ENCODE measurements at places on chromosomes 4 and X. TPM values are rescaled to one million over a fixed set of nuclear protein-coding genes. Genes with fewer than 3 reads are reported as not detected.

- no peak overlapping the region for H3K27ac ChIP-seq
- no peaks in the 10 kb centered on the region for H3K27me3 ChIP-seq
- no peak overlapping the region for H3K4me3 ChIP-seq
- no peaks in the 10 kb centered on the region for H3K36me3 ChIP-seq
Observed at GRCh38 chr4:113825272-113825671, 63.7 kb upstream of the CAMK2D start.

GRCh38 chr4:38572793-38573192 is 91.2 kb upstream of the KLF3 start:
- no peaks in the 10 kb centered on the region for H3K4me1 ChIP-seq
- no peaks in the 10 kb centered on the region for H3K27me3 ChIP-seq
- H3K4me3 ChIP-seq: no peak overlapping the region
- no peak for DNase-seq
- H3K27ac ChIP-seq: no peak overlapping the region
- no peaks in the 10 kb centered on the region for H3K36me3 ChIP-seq

The AWAT2 gene
- total RNA-seq: not detected

The CDKL2 gene
- 0.11 TPM for total RNA-seq

DNA sequence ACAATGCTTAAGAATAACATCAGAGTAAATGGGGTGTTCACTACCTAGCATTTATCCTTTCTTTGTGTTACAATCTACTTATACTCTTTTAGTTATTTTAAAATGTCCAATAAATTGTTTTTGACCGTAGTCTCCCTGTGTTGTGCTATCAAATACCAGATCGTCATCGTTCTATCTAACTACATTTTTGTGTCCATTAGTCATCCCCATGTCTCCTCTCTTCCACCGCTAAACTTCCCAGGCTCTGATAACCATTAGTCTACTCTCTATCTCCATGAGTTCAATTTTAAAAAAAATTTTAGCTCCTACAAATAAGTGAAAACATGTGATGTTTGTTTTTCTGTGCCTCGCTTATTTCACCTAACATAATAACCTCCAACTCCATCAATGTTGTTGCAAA is 381.9 kb downstream of the PRDM5 start:
- no peak for DNase-seq
- H3K27me3 ChIP-seq: no peaks in the 10 kb centered on the region
- no peak overlapping the region for H3K4me3 ChIP-seq

DNA sequence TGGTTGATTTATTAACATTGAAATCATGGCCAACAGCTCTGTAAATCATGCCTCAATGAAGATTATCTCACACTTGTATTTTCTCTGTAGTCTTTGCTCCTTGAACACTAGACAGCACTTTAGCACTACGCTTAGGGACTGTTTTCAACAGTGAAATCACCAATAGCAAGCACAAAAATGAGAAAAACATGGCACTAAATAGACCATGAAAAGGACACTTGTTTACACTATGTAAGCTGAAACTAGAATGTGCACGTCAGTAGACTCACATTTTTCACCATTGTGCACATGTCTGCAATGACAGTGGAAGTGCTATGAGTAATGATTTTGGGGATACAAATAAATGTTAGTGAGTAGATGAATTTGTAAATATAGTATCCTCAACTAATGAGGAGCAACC is 3.1 kb downstream of the BMP2K start:
- H3K36me3 ChIP-seq: no peaks in the 10 kb centered on the region
- peaks cover 88% of the 10 kb centered on the region for H3K4me1 ChIP-seq
- no peaks in the 10 kb centered on the region for H3K27me3 ChIP-seq
- H3K4me3 ChIP-seq: peak overlapping the region; percentile 90
- peak overlapping the region; percentile 99 for H3K27ac ChIP-seq
- no peak for DNase-seq

GRCh38 chrX:8849458-8849857 is 48.3 kb upstream of the FAM9A start:
- H3K27me3 ChIP-seq: no peaks in the 10 kb centered on the region
- no peak for DNase-seq
- no peak overlapping the region for H3K27ac ChIP-seq
- H3K4me3 ChIP-seq: no peak overlapping the region
- H3K36me3 ChIP-seq: no peaks in the 10 kb centered on the region

The PNMA6A gene
- 1.4 TPM for total RNA-seq

DNA sequence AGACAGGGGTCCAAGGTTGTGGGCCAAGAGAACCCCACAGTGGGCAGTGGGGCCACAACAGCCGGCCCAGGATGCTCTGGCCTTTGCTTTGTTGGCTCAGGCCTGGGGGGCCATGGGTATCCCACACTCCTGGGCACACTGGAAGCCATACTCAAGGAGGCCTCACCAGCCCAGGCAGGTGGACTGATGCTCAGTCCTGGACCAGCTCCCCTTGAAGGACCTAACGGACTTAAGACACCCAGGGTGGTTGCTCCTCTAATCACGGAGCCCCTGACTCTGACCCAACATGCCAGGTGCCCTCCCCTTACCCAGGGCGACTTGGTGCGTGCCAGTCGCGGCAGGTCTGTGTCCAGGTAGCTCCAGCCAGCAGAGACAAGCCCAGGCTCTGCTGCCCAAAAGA is 50.8 kb downstream of the ZFYVE28 start:
- H3K27me3 ChIP-seq: no peaks in the 10 kb centered on the region
- no peak for DNase-seq
- H3K4me1 ChIP-seq: peaks cover 41% of the 10 kb centered on the region
- H3K27ac ChIP-seq: no peak overlapping the region

The KLF8 gene
- total RNA-seq: 3.3 TPM

GRCh38 chr4:78951862-78952472 is 12.7 kb upstream of the PAQR3 start:
- H3K4me3 ChIP-seq: no peak overlapping the region
- no peak overlapping the region for H3K27ac ChIP-seq

The PABPC1L2A gene
- total RNA-seq: not detected

DNA sequence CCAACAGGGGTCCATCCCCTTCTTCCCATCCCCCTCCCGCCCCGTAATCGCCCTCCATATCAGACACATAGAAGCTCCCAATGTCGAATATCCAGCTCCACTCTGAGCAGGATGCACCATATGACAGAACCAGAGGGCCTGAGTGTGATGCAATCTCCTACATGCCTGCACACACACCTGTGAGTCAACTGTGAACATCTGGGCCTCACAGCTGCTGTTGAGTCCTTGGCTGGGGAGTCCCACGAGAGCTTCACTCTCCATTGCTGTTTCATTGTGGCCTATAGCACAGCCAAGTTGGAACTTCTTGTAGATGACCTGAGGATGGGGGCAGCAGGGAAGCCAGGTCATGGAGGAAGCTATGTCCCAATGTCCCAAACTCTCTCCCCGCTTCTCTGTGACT is 8.2 kb downstream of the SLC38A5 start:
- no peak for DNase-seq
- H3K4me1 ChIP-seq: no peaks in the 10 kb centered on the region
- H3K4me3 ChIP-seq: no peak overlapping the region
- H3K27ac ChIP-seq: no peak overlapping the region
- H3K27me3 ChIP-seq: no peaks in the 10 kb centered on the region
- H3K36me3 ChIP-seq: no peaks in the 10 kb centered on the region

The CENPVL1 gene
- not detected for total RNA-seq

DNA sequence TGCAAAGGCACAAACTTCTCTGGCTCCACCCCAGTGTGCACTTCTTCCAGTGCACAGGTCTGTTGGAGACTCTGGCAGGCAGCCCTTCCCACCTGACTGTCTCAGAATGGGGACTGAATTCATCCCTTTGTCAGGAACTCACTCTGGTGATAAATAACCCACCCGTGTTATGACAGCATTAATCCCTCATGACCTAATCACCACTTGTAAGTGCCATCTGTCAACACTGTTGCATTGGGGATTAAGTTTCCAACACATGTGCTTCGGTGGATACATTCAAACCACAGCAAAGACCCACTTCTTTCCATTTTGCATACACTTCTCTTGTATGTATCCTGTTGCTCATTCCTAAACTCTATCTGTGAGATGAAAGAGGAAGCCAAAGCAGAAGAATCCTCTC is 1002.9 kb upstream of the IGFBP7 start:
- no peaks in the 10 kb centered on the region for H3K36me3 ChIP-seq
- H3K4me1 ChIP-seq: no peaks in the 10 kb centered on the region
- no peak overlapping the region for H3K4me3 ChIP-seq
- no peak for DNase-seq

DNA sequence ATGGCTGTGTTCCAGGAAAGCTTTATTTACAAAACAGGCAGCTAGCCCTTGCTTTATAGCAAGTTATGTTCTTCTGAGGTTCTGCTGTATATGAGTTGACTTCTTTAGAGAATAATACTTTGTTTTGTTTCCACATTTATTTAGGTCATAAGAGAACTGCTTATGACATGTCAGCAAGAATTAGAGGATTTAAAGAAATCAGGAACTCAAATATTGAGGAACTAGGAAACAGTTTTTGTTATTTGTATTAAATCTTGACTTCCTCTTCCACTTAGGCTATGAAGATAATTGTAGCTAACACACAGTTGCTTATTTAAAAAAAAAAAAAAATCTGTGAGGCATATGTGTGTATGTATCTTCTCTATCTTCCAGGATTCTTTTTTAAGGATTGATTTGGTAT is 14.3 kb downstream of the ZRSR2 start:
- H3K4me1 ChIP-seq: no peaks in the 10 kb centered on the region
- peak overlapping the region; percentile 19 for H3K27ac ChIP-seq
- H3K4me3 ChIP-seq: no peak overlapping the region
- H3K36me3 ChIP-seq: peaks cover 22% of the 10 kb centered on the region
- DNase-seq: no peak
- H3K27me3 ChIP-seq: no peaks in the 10 kb centered on the region

- H3K27me3 ChIP-seq: no peaks in the 10 kb centered on the region
- no peaks in the 10 kb centered on the region for H3K36me3 ChIP-seq
- no peak overlapping the region for H3K27ac ChIP-seq
- H3K4me1 ChIP-seq: no peaks in the 10 kb centered on the region
- H3K4me3 ChIP-seq: no peak overlapping the region
- DNase-seq: no peak
Observed at GRCh38 chr4:73018595-73018994, 50.9 kb downstream of the COX18 start.

- DNase-seq: no peak
- H3K4me3 ChIP-seq: no peak overlapping the region
- H3K4me1 ChIP-seq: peaks cover 18% of the 10 kb centered on the region
- H3K27ac ChIP-seq: no peak overlapping the region
- no peaks in the 10 kb centered on the region for H3K27me3 ChIP-seq
Observed at GRCh38 chr4:118285931-118286330, 66.9 kb downstream of the PRSS12 start.

The GAB1 gene
- total RNA-seq: 87.1 TPM

GRCh38 chr4:54423066-54423465 is 194.0 kb downstream of the PDGFRA start:
- no peaks in the 10 kb centered on the region for H3K4me1 ChIP-seq
- peaks cover 17% of the 10 kb centered on the region for H3K27me3 ChIP-seq
- no peaks in the 10 kb centered on the region for H3K36me3 ChIP-seq

- no peak overlapping the region for H3K27ac ChIP-seq
- no peak overlapping the region for H3K4me3 ChIP-seq
- H3K4me1 ChIP-seq: peaks cover 68% of the 10 kb centered on the region
- DNase-seq: no peak
- H3K27me3 ChIP-seq: no peaks in the 10 kb centered on the region
- H3K36me3 ChIP-seq: no peaks in the 10 kb centered on the region
Observed at GRCh38 chr4:86970447-86971354, 35.9 kb downstream of the AFF1 start.

- DNase-seq: no peak
- H3K4me3 ChIP-seq: peak overlapping the region; percentile 17
- peak overlapping the region; percentile 33 for H3K27ac ChIP-seq
- no peaks in the 10 kb centered on the region for H3K4me1 ChIP-seq
Observed at GRCh38 chrX:3271183-3271833, 75.1 kb downstream of the MXRA5 start.

DNA sequence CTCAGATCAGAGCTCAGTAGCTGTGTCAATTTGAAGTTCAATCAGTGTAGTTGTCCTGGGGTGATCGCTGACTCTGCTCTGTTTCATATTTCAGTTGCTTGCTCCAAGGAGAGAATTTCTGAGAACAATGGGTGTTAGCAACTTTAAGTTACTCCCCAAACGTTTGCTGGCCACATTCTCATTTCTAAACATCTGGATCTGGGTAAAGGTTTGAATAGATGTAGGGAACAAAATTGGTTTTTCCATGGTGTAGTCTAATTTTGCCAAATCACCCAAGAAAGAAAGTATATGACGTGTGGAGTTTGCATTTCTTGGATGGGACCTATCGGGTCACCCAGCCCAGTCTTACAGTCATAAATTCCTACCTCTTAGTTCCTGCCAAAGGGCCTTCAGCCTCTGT is 103.7 kb downstream of the AKAP4 start:
- no peak overlapping the region for H3K4me3 ChIP-seq
- no peaks in the 10 kb centered on the region for H3K27me3 ChIP-seq
- no peak overlapping the region for H3K27ac ChIP-seq
- H3K4me1 ChIP-seq: no peaks in the 10 kb centered on the region

GRCh38 chrX:13688384-13688957 is 457 bp upstream of the RAB9A start:
- H3K27me3 ChIP-seq: no peaks in the 10 kb centered on the region
- peak overlapping the region; percentile 95 for H3K27ac ChIP-seq
- H3K4me1 ChIP-seq: peaks cover 36% of the 10 kb centered on the region
- peak overlapping the region; percentile 79 for H3K4me3 ChIP-seq

DNA sequence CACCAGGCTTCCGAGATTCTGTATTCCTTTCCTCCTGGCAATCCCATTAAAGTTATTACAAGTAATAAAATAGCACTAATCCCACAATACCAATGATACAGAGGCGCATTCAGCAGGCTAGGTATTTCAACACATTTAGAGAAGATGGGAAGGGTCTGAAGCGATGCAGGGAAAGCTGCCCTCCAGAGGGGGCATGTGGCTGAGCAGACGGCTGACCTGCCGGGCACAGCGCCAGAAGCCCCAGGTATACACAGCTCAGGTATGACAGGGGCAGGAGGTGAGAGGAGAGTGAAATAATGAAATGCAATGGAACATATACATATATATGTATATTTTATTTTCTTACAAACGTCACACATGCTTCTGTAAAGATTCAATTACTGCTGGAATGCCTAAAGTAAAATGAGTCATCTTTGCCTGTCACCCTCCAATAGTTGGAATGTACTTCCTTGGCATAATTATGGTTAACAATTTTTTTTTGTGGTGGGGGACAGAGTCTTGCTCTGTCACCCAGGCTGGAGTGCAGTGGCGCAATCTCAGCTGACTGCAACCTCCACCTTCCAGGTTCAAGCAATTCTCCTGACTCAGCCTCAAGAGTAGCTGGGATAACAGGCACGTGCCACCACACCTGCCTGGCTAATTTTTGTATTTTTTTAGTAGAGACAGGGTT is 21.3 kb upstream of the CDKN2AIP start:
- no peaks in the 10 kb centered on the region for H3K36me3 ChIP-seq
- H3K27ac ChIP-seq: no peak overlapping the region
- H3K4me1 ChIP-seq: no peaks in the 10 kb centered on the region
- no peak overlapping the region for H3K4me3 ChIP-seq
- no peak for DNase-seq

The S100G gene
- not detected for total RNA-seq

GRCh38 chrX:54980334-54980733 is 13.7 kb downstream of the PFKFB1 start:
- H3K4me1 ChIP-seq: no peaks in the 10 kb centered on the region
- DNase-seq: no peak
- H3K27ac ChIP-seq: no peak overlapping the region
- no peaks in the 10 kb centered on the region for H3K36me3 ChIP-seq
- H3K4me3 ChIP-seq: no peak overlapping the region
